ENCODE measurements at places on chromosomes 3 and 15. TPM values are rescaled to one million over a fixed set of nuclear protein-coding genes. Genes with fewer than 3 reads are reported as not detected.

STAB1 gene
- 0.57 TPM for total RNA-seq

TM6SF1 gene
- 0.55 TPM for total RNA-seq

KCNMB2 gene
- total RNA-seq = not detected

ZDHHC19 gene
- not detected for total RNA-seq

GRM2 gene
- not detected for total RNA-seq

EPHB3 gene
- 7.0 TPM for total RNA-seq

TRNT1 gene
- total RNA-seq = 36.0 TPM

CMC1 gene
- total RNA-seq = 2.4 TPM

OIP5 gene
- total RNA-seq = 0.74 TPM

TLR9 gene
- total RNA-seq = under 0.01 TPM

TMIE gene
- total RNA-seq = 0.09 TPM

ALDH1A2 gene
- total RNA-seq = 1.7 TPM

SAMMSON gene
- not detected for total RNA-seq

ANKDD1A gene
- 3.3 TPM for total RNA-seq

CHDH gene
- under 0.01 TPM for total RNA-seq

AGBL1 gene
- total RNA-seq = not detected

CIDEC gene
- 0.14 TPM for total RNA-seq

COLQ gene
- 0.46 TPM for total RNA-seq

REC114 gene
- not detected for total RNA-seq

TRH gene
- total RNA-seq = not detected

STRA6 gene
- 8.5 TPM for total RNA-seq

ZNF502 gene
- 3.4 TPM for total RNA-seq

CASR gene
- total RNA-seq = not detected

FAM174B gene
- 1.4 TPM for total RNA-seq

SYNM gene
- total RNA-seq = 6.2 TPM

AEN gene
- total RNA-seq = 45.1 TPM

MYEF2 gene
- 0.71 TPM for total RNA-seq

TGM4 gene
- not detected for total RNA-seq

ARNT2 gene
- 7.0 TPM for total RNA-seq

CCNB2 gene
- 9.0 TPM for total RNA-seq

LDHAL6B gene
- total RNA-seq = not detected

PLA2G4E gene
- total RNA-seq = not detected

PP2D1 gene
- total RNA-seq = not detected

ANKRD63 gene
- total RNA-seq = not detected

NOX5 gene
- total RNA-seq = 0.09 TPM

PRSS50 gene
- total RNA-seq = not detected

TTLL13 gene
- total RNA-seq = 0.14 TPM

ZBTB38 gene
- total RNA-seq = 116 TPM

SLC15A2 gene
- total RNA-seq = 0.14 TPM

DUSP7 gene
- total RNA-seq = 4.1 TPM

BTBD1 gene
- 75.2 TPM for total RNA-seq
